ENCODE measurements at places on chromosomes 1 and 21. TPM values are rescaled to one million over a fixed set of nuclear protein-coding genes. Genes with fewer than 3 reads are reported as not detected.

GRCh38 chr1:67687649-67688048 lies 2.6 kb downstream of the GADD45A start:
- no peak for DNase-seq

- no peak for DNase-seq
These were observed 190.3 kb downstream of the GRIK3 start for GRCh38 chr1:36843906-36844610.

S100A5 gene
- not detected for total RNA-seq

PLPPR4 gene
- 2.2 TPM for total RNA-seq

PROK1 gene
- 0.40 TPM for total RNA-seq
